ENCODE measurements at places on chromosomes 3 and 15.

DNA sequence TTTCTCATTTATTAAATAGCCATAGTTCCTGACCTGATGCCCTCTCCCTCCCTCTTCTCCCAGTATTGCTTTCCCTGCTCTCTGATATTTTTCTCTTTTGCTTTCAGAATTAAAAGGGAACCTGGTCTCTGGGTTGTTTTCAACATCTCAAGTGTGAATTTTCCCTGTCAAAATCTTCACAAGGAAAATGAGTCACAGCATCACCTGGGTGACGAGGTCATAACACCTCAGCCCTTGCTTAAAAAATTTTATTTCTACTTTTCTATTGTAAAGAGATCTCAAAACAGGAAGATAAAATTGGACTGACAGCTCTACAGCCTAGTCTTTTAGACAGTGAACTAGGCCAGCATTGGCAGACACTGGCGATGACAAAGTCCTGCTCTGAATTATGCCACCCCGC lies 40.1 kb downstream of the GAP43 start:
- no peak for DNase-seq

- no peak for DNase-seq
These were observed 12.3 kb upstream of the PLD1 start for GRCh38 chr3:171822431-171823106.

GRCh38 chr15:70152070-70152480 lies 54.4 kb upstream of the TLE3 start:
- peak; percentile 15 for DNase-seq

DNA sequence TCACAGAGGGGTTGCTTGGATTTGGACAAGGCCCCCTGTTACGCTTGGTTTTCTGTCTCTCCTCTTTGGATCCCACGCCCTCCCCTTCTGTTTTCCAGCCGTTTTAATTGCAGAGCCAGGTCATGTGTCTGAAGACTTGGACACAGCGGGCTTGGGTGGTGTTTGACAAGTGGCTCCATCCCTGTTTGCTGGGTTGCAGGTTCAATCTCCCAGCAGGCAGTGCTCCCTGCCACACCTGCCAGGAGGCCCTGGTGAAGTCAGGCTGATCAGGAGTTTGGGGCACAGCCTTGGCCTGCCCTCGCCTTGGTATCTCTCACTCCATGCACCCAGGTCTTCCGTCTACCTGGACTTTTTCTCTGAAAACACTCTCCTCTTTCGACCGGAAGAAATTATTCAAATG lies 59.0 kb downstream of the PLXNA1 start:
- DNase-seq = no peak

- DNase-seq = no peak
These were observed 20.2 kb upstream of the CFAP161 start for GRCh38 chr15:81113861-81114291.

DNA sequence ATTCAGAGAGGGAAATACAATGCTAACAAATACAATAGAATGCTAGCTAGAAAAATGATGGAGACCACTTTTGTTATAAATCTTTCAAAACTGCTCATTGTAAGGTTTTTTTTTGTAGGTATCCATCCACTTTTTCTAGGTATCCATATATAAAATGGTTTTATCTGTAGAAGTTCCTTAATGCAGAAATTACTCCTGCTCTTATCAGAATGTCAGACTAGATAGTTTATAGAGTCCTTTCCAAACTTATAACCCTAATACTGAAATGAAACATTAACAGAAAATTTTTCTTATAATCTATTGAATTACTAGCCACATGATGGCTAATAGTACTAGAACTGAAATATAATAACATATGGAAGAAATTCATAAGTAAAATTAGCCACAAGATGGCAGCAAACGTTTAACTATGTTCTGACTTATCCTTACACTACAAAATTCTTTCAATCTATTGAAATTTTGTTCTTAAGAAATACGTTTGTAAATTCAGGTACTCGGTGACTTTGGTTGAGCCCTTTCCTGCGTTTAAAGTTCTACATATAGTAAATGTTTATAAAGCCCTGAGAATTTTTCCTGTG lies 58.5 kb downstream of the ECT2 start:
- peak; percentile 48 for DNase-seq

DNA sequence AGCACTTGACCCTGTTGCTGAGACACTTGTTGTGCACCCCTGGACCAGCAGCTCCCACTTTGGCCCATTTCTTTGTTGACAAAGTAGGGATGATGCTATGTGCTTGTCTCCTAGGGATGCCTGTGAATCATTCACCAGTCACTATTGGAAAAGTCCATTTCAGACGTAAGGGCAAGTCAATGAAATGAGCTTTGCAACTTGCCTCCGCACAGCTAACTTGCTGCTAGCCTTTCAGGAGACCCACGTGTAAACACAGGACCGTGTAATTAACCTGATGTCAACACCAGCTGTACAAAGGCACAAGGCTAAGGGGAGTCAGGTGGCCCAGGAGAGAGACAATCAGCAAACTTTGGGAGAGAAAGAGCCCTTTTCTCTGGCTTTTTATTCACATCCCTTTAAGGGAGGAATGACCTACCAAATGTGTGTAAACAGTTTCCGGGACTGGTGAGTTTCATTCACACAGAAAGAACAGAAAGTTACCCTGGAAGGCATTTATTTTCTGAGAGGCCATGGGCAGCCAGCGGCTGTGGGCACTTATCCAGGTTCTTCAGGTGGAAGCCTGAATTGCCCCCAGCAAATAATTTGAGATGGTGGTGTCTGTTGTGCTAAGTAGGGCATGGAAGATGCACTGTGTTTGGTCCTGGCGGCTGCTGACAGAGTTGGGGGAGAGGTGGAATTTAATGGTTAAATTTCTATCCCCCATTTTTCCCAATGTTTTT lies 54.0 kb downstream of the TIPARP start:
- DNase-seq = peak; percentile 84

GRCh38 chr3:144458283-144458682 lies 486.7 kb downstream of the DIPK2A start:
- no peak for DNase-seq

DNA sequence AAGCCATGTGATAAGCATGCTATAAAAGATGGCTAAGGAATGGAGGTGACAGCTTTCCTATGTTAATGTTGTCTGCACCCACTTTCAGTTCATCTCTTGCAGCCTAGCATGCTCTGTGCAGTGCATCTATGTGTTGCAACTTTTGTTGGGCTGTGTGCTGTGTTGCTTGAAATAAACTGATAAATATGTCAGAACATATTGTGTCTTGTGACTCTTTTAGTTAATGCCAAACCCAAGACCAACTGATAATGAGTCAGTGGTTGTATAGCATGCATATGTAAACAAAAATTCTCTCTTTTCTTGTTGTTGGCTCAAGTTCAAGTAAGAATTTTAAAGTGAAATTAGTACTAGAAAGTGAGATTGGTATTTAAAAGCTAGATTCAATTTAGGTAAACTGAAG lies 37.0 kb upstream of the SCN10A start:
- DNase-seq = no peak

Data from M059J (cell line).